Kidney epithelial cell (primary cell): ENCODE measurements at places on chromosomes 12 and 14.

- DNase-seq, result no peak
These were observed 385.0 kb downstream of the BCL11B start for GRCh38 chr14:98886982-98887381.

GRCh38 chr14:51726166-51726899, 74.6 kb downstream of the FRMD6 start:
- no peak for DNase-seq

DNA sequence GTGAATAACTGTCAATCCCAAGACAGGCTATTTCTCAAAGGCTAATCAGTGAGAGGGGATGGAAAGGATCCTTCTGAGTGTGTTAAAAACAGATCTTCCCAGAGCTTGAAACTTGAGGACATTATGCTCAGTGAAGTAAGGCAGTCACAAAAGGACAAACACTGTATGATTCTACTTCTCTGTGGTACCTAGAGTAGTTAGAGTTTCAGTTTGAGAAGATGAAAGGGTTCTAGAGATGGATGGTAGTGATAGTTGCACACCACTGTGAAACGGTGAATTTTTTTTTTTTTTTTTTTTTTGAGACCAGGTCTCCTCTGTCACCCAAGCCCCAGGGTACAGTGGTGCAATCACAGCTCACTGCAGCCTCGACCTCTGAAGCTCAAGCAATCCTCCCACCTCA, 133.8 kb downstream of the SAMD4A start:
- DNase-seq, result no peak

- no peak for DNase-seq
These were observed 61.1 kb downstream of the RASSF9 start for GRCh38 chr12:85775091-85775490.

- no peak for DNase-seq
These were observed 49.0 kb downstream of the LIMA1 start for GRCh38 chr12:50234347-50234746.
